ENCODE measurements at places on chromosomes 3 and 15.

DNA sequence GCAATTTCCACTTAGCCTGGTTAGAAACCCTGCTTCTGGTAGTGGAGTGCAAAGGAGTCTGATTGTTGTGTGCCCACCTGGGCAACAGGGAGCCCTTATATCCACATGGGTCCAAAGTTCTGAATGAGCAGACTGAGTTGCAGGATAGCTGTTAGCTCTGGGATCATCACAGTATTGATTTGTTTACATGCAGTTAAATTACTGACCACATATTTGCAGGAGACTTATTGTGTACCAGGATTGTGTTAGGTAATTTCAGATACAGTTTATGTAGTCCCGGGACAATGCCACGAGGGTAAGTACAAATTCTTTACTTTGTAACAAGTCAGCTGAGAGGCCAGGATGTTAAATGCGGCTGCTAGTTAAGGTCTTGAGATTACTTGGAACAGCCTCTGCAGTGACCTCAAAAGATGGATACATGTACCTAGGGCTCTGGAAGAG, 18.8 kb downstream of the ARHGEF26 start:
- DNase-seq: no peak

DNA sequence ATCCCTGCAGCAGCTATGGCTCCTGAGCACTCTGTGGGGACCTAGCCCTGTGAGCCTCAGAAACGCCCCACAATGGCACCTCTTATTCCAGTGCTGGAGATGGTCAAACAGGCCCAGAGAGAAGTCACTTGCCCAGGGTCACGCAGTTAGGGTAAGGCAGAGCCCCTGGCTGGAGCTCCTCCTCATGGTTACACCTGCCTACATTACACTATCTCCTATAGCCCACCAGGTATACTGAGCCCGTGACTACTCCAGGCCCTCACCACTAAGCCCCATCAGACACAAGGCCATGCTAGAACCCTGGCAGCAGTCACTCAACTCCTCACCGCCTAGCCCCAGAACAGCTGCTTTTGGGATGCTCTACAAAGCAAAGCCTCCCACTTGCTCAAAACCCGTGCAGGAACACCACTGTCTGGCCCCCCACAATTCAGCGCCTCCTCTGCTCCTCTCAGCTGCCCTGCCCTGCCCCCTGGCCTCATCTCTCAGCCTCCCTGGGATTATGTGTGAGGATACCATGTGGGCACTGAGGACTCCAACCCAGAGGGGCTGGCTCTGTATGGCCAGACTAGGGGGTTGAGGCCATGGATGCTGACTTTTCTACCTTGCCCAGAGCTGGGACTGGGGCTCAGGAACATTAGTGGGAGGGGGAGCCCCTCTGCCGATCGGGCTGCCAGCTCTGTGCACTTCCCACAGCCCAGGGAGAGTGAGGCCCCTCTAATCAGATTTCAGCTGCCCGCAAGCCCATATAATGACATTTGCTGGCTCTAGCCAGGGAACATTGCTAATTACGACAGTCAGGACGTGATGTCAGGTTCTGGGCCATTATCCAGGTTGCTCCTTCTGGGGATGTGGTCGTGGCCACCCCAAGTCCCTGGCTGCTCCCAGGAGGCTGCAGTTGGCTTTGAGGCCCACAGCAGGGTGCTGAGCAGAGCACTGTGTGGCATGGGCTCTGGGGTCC, 4.0 kb downstream of the NT5DC2 start:
- no peak for DNase-seq

DNA sequence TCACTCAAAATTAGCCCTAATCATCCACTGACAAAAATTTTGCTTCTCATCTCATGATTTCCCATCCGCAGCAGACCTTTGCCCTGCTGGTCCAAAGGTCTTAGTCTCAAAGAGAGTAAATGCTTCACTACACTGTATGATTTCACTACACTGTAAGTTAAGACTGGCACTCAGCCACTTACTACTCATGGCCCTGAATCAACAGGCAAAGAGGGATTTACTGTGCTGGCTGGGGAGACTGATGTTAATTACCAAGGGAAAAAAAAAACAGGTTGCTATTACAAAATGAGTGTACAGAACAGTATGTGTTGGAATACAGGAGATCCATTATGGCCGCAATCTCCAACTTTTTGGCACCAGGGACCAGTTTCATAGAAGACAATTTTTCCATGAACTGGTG, 214.8 kb downstream of the ZMAT3 start:
- DNase-seq: no peak

DNA sequence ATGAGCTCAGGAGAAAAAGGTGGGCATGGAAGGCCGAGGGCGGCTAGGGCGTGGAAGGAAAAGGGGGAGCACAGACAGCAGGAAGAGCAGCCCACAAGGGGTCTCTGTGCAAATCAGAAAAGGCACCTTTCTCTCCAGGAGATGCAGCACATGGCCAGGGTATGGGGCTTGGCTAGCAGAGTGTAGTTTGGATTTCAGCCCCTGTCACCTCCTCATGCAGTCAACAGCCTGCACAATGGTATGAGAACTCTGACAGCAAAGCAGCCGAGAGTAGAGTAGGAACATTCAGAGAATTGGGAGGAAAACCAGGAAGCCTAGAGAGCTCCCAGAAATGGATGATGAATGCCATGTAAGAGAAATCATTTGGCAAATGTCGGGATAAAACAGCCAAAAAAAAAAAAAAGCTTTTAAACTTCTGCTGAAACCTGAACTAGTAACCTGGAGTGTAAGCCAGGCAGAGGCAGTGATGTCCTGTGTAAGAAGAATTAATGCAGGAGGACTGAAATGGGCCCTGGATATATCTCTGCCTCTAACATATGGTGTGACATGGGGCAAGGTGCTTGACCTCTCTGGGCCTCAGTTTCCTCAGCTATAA, 25.7 kb downstream of the FSTL1 start:
- no peak for DNase-seq

- DNase-seq: no peak
These were observed 103.2 kb upstream of the PPP2R3A start for GRCh38 chr3:135862361-135862760.

DNA sequence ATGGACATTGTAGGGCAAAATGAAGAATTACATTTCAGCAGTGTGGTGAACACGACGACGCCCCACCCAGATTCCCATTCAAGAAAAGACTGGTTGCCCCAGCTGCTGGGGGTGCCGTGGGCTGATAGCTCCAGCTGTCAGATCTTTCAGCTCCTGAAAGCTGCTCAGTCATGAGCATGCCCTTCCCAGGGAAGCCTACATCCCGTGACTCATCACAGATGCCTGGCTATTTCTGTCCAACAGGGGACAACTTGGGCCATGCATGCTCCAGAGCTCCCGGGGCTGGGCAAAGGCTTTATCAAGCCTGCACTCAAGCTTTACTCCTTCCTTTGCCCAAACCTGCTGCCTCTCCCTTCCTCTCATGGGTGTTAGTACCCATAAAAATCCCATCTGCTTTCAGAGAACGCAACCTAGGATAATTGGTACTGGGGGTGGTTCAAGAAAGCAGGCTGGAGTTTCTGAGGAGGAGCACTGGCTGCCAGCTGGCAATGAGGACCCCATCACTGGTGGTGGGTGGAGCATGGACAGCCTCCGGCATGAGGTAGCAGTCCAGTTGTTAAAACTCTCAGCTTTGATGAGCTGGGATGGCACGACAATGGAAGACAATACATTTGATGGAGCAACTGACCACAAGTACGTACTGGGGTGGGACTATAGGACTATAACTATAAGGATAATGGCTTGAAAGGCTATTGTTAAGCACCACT, 16.4 kb upstream of the ST8SIA2 start:
- DNase-seq: no peak

DNA sequence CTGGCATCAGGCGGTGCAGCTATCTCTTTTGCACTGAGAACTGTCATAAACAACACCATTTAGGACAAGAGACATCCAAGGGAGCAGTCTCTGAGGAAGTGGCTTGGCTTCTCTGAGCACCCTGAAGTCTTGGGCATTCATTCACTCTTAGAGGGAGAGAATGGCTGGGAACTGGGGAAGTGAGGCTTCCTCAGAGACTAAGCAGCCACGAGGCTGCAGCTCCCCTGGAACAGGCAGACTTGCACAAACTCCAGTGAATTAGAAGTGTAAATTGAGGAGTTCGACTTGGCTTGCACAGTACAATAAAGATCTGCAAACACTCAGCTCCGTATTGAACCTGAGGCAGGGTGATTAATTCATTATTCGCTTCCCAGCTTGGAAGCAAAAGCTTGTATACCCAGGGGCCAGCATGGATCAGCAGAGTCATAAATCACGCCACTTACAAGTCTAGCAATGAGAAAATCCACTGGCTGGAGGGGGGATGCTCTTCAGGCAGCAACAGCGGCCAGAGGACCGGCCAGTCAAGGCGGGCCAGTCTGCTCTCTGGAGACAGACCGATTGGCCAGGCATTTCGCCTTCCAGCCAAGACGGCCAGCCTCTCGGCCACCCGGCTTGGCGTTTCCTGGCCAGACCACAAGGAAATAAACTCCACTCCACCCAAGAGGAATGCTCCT, 118.8 kb upstream of the ADPGK start:
- DNase-seq: no peak

DNA sequence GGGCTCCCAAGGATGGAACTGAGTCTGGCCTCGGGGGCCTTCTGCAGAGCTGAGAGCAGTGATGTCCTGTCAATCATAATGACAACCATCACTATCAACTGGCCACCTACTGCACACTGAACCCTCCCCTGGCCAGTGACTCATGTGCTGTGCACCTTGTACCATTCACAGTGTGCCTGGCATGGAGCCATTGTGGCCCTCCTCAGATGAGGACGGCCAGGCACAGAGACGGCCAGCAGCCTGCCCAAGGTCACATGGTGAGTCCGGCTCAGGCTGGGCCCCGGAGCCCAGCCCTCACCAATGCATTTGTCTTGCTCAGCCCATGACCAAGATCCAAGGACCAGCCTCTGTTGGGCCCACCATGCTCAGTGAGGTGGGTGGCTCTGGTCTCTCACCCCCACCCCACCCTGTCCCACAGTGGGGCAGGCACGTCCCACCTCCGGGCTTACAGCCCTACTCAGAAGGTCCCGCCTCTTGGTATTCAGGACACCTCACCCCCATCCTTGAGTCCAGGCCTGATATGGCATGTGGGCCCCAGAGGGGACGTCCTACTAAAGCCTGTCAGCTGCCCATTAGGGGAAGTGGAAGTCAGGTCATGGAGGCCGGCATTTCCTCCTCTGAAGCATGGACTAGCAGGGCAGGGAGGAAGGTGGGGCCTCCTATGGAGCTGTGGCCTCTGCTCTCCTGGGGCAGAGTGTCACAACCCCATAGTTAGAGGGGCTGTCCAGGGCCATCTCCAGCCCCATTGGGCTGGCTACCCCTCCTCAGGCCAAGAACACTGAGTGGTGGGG, 35.9 kb upstream of the TMEM115 start:
- DNase-seq: no peak

DNA sequence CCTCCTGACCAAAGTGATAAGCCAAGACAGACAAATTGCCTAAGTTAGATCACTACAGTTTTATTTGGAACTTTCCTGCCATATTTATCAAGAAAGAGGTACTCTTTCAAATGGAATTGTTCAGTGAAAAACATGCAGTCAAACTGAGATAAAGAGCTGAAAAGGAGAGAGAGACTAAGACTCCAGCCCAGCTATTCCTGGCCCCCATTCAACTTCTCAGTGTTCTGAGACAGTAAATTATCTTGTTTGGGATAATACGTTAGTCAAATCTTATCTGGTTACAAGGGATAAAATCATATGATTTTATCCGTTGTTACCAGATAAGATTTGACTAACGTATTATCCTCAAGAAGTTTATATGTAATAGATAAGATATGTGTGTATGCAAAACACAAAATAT, 67.6 kb upstream of the CMC1 start:
- no peak for DNase-seq
